ENCODE measurements at places on chromosomes 5 and 9.
A peak's percentile ranks its signal among the peaks of the same experiment; 100 is the strongest.

DNA sequence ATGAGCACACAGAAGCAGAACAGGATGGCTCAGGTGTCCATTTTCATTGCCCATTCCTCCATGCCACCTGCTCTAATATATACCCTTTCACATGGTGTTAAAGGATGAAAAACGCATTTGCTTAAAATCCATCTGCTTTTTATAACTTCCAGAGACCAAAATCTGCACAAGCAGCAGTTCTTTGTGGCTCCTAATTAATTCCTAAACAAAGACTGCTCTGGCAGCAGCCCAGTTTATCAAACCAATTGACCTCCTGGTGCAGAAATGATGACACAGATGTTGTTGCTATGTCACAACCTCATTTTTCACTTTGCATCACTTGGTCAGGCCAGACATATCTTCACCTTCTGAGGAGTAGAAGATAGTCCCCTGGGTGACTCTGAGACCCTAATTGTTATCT is 141.2 kb downstream of the ASTN2 start:
- no peak for DNase-seq

- no peak for DNase-seq
Measured at GRCh38 chr5:173222466-173222865, 12.5 kb downstream of the NKX2-5 start.

DNA sequence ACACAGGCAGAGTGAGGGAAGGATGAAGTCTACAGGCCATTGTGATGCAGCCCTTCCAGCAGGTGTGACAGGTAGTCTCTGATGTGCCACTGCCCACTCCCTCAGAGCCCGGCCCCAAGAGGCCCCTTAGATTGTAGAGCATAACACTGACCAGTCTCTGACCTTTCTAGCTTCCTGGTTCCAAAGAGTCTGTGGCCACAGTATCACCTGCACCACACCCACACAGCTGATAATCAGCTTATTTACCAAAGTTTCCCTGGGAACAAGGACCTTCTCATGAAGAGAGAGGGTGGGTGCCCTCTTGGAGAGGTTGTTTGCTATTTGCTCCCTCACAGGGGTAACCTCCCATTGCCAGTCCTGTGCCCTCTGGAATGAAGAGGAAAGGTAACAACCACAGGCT is 11.0 kb upstream of the ACER2 start:
- DNase-seq = no peak

DNA sequence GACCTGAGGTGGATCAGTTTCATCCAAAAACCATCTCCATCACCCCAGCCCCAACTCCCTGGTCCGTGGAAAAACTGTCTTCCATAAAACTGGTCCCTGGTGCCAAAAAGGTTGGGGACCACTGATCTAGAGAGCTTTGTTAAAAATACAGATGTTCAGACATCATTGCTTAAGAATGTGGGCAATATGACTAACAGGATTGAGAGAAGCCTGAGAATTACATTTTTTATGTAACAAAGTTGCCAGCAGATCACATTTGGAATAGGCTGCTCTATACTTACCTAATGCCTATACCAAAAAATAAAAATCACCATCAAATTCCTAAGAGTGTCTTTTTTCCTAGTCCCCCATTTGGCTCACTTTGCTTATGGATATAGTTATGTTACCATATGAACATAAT is 143.3 kb downstream of the RAPGEF6 start:
- DNase-seq = no peak

- no peak for DNase-seq
Measured at GRCh38 chr9:88580961-88581360, 46.0 kb downstream of the NXNL2 start.

GRCh38 chr9:116168231-116168630 is 14.6 kb downstream of the PAPPA start:
- DNase-seq = no peak

DNA sequence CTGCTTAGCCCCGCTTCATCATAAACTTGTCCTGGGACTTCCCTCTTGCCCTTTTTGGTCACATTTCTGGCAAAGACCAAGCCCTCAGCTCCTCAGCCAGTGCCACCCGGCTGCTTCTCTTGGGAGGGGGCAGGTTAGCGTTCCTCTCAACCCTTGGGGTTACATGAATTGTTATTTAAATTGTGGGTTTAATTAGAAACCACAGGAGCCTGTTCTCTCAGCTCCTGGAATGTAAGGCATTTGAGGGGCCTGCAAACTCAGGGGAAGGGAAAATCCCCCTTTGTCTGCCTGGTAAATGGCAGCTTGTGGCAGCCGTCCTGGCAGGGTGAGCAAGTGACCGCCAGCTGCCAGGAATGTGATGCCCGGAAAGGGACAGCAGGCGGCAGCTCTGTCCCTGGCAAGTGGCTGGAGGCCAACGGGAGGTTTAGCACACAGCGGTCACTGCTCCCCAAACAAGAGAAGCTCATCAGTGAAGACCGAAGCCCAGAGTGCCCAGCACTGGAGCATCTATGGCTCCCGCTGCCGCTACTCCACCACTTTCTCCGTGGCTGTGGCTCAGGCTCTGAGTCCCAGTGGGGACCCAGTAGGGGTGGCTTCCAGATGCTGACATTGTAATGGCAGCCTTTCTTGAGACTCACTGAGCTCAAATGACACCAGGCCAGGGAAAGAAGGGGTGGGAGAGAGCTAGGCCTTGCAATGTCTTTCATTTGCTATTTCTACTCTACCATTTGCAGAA is 51.7 kb downstream of the SHB start:
- DNase-seq = peak; percentile 97

GRCh38 chr5:179558932-179559283 is 8.6 kb downstream of the RUFY1 start:
- DNase-seq = peak; percentile 79

DNA sequence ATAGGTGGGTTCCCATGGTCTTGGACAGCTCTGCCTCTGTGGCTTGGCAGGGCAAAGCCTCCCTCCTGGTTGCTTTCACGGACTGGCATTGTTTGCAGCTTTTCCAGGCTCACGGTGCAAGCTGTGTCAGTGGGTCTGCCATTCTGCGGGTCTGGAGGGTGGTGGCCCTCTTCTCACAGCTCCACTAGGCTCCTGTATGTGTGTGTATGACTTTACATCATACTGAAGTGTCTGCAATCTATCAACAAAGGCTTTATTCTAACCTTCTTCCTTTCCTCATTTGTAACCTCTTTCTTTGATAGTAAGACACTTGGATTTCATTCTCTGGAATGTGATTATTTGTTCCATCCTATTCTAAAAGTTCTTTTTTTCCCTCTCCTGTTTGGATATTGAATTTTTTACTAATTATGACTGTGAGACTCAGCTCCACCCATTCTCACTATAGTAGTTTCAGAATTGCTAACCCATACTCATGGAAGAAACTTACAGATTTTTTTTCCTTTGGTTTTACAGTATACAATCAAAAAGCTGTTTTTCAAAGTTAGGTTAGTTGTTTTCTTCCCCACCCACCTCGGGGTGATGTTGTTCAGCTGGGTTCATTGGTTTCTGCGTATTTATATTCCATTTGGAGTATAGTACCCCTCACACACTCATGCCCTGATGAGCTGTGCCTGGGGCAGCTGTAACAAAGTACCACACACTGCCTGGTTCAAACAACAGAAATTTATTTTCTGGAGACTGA is 144.6 kb upstream of the OTULINL start:
- DNase-seq = no peak

DNA sequence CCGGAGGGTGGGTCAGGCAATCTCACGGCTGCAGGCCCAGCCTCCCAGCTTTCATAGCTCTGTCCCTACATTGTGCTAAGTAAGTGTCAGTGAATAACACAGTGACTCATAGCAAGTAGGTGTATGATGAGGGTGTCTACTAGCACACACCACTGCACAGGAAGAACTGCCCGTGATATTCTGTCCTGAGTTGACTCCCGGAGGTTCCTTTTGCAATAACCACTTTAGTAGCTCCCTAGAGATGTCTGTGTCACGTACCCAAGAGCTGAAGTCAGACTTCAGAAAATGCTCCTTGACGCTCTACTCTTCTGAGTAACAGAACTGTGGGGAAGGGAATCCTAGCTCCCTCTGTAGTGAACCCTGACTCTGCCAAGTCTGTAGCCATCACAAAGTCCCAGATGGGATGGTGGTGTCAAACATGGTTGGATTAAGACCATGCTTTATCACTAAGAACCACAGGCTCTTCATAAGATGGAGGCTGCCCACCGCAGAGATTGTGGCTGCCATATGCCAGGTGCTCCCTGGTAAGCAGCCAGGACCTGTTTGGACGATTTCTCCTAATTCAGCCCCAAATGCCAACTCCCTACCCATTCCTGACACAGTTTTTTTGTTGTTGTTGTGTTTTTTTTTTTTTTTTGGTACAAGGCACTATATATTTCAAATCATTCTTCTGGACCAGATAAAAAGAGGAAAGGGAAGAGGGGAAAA is 352.6 kb upstream of the PANK3 start:
- no peak for DNase-seq

GRCh38 chr5:86894056-86894455 is 276.3 kb downstream of the COX7C start:
- DNase-seq = no peak

DNA sequence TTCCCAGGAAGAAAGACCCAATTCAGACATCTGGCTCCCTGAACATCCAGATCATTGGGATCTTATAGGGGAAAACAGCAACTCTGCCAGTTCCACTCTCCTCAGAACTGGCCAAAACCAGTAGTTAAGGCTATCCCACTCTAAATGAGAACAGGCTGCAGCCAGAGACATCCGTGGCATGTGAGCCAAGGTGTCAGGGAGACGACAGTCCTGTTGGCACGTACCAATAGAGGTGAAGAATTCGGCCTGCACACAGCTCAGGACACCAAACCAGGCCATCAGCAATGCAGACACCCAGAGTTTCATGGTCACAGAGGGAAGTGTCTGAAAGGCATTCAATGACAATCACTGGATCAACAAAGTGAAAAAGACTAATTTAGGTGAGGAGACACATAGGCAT is 9.3 kb downstream of the P4HA2 start:
- no peak for DNase-seq

DNA sequence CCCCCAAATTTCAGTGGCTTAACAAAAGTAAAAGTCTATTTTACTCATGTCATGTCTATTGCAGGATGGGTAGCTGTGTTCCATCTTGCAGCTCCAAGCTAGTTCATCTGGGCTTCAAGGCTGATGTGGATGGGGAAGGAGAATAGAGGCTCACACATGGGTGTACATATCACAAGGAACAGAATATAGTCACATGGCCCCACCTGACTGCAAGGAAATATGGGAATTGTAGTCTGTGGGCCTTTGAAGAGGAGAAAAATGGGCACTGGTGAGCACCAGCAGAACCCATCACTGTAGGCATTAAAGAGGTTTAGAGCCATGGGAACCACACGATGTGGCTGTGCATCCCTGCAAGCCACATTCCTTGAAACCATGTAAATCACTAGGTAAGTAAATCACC is 17.9 kb upstream of the TRIO start:
- no peak for DNase-seq

DNA sequence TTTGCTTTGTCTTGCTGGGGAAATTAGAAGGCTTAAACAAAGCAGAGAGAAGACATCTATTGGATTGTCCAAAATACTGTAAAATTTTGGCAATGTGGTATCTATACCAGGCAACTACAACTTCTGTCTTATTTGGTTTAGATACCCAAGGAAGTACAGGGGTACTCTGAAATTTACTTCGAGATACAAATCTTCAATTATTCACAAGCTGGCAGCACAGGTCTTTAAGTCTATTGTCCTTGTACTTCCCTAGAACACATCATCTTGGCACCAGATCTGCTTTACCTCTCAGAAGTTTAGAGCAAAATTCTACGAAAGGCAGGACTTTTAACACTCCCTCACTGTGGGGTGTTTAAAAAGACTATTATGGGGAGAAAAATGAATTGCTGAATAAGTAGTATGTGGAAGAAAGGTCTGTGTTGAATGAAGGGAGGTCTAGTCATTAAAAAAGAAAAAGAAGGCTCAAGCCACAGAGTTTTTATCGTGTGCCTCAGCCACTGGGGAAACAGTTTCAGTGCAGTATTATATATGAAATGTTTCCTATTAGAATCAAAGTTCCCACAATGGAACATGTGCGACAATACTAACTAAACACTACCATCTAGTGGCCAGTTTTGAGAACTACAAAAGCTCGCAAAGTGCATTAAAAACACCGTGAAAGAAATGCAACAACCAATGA is 93.7 kb downstream of the PDE4D start:
- DNase-seq = peak; percentile 47

GRCh38 chr5:24643880-24644279 is 898 bp downstream of the CDH10 start:
- no peak for DNase-seq

DNA sequence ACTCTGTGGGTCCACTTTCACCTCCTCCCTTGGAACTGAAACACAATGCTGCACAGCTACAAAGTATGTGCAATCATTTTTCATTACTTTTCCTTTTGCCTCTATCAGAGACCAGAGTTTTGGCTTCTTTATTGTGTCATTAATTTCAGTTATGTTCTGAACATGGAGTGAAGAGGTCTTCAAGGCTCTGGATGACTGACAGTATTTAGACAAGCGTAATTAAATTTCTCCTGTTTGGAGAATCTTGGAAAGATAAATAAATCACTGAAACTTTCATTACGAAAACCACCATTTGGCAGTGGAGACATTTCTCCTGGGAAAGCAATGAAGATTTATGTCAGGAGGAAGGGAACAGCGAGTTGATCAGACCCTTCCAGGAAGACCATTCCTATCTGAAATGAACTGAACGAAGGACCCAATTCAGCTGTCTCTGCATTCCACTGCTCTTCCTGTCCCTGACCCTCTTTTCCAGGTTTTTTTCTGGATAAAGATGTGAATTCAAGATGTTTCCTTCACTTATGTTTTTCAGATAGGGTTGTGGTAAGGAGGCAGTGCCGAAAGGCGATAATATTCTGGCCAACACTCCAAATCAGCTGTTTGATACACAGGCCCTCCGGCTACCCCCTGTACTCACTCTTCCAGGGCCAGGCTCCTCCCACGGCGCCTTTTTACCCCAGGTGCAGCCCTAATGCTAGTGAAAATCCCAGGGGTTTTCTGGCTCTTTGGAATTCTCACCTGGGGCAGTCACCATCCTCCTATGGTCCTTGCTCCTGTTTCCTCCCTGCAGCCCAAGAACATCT is 77.2 kb upstream of the OSMR start:
- DNase-seq = no peak

- DNase-seq = no peak
Measured at GRCh38 chr9:87095951-87096350, 148.6 kb upstream of the GAS1 start.

GRCh38 chr5:58185801-58186200 is 274.1 kb downstream of the PLK2 start:
- DNase-seq = no peak

DNA sequence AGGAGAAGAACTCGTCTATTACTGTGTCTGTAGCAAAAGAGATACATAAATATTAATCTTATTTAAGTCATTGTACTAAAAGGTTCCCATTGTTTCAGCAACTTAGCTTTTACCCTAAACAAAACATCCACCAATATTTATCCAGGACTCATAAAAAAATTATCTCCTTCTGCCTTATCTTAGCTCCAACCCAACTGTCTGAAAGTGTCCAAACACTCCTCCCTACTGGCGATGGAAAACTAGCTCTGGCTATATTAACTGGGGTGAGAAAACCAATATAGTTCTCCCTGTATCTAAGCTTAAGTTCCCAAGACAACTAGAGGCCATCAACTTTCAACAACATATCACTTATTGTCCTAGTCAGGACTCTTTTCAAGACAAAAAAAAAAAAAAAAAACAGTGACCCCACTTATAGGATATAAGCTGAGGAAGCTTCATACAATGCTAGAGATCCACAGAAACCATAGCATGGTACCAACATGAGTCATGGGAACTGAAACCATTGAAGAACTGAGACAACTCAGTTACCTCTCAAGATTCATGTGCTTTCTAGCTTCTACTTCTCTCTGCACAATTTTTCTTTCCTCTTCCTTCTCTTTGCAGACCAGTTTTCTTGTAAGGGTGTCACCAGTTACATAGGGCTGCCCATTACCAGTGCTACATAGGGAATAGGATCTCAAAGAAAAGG is 150.7 kb upstream of the RASA1 start:
- no peak for DNase-seq

All from neural progenitor cell (in vitro differentiated cells).